ENCODE measurements at places on chromosomes 7 and 10.
A peak's percentile ranks its signal among the peaks of the same experiment; 100 is the strongest.

GRCh38 chr10:6473430-6473829 lies 106.6 kb downstream of the PRKCQ start:
- no peak for DNase-seq

GRCh38 chr7:103504505-103505135 lies 58.6 kb upstream of the SLC26A5 start:
- DNase-seq = no peak

DNA sequence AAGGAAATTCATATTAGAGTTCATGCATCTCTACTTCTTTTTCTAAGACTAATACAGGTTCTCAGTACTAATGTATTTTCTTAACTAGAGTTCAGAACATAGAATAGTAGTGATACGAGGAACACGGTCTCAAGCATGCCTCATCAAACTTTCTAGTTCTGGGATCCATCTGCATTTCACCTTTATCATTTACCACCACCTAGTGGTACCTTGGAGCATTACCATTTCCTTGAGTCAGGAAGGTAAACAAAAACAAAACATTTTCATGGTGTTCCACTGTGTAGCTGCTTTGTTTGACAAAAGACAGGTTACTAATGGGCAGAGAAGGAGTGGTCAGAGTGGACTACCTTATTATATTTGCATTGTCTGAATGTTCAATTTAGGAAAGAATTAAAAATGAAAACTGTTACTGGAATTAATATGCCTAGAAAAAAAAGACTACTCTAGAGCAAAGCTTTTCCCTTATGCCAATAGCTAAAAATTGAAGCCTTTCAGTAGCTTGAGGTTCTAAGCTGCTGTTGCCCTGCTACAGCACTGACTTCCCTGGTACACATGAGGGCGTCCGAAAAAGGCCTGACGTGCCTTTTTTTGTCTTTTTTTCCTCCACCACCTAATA lies 44.5 kb downstream of the STARD3NL start:
- DNase-seq = peak; percentile 59

- no peak for DNase-seq
Measured at GRCh38 chr10:113264333-113265131, 288.3 kb upstream of the HABP2 start.

Data from muscle of back (tissue), 13 donors.